Fibroblast of lung (primary cell): ENCODE measurements at places on chromosomes 16 and 17. TPM values are rescaled to one million over a fixed set of nuclear protein-coding genes. Genes with fewer than 3 reads are reported as not detected.

- peaks cover 9% of the 10 kb centered on the region for H3K36me3 ChIP-seq
- no peak for DNase-seq
- H3K27me3 ChIP-seq: no peaks in the 10 kb centered on the region
- no peak overlapping the region for H3K27ac ChIP-seq
Measured at GRCh38 chr16:2533912-2534311, 2.7 kb upstream of the CEMP1 start.

- H3K27me3 ChIP-seq: no peaks in the 10 kb centered on the region
- DNase-seq: no peak
- no peaks in the 10 kb centered on the region for H3K36me3 ChIP-seq
- no peak overlapping the region for H3K4me3 ChIP-seq
Measured at GRCh38 chr17:51029142-51029541, 91.5 kb downstream of the SPAG9 start.

Gene APOH
- not detected in 2 replicates for total RNA-seq

DNA sequence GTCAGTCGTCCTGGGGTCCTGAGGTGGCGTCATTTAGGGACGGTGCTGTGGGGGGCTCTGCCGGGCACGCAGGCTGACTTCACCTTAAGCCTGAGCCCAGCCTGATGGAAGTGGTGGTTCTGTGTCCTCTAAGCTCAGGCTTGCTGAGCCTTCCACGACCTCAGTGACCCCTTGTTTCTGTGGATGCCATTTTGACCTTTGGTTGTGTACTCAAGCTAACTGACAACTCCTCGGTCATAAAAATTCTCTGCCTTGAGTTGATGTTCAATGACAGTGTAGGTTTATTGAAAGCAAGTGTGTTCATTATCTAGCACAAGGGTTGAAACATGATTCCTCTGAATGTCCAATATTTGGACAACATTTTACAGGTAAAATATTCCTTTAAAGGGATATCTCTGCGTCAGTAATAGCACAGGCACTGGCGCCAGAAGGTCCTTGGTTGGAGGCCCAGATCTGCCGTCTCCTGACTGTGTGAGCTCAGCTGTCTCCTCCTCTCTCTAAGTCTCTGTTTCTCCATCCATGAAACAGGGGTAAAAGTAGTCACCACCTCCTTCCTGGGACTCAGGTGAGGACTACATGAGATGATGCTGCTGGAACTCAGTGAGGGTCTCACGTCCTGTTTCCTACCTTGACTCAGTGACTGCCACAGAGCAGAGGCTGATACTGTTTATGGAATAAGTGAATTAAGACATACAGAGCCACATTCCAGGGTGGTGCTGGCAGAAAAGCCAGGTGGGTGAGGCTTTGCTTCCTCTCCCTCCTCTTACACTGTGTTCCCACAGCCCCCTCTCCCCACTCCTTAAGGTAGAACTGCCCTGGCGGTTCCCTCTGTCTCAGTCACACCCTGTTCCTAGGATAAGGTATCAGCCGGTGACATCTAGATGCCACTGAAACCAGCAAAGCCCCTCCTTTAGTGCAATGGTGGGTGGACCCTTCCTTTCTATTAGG, 75.7 kb downstream of the IRF8 start:
- H3K4me3 ChIP-seq: no peak overlapping the region
- H3K36me3 ChIP-seq: no peaks in the 10 kb centered on the region
- H3K27ac ChIP-seq: no peak overlapping the region
- DNase-seq: no peak

GRCh38 chr17:41360296-41360995, 9.2 kb downstream of the KRT33B start:
- no peak for DNase-seq
- H3K4me3 ChIP-seq: no peak overlapping the region
- H3K36me3 ChIP-seq: no peaks in the 10 kb centered on the region

Gene SLC35G6
- total RNA-seq: not detected in 2 replicates

DNA sequence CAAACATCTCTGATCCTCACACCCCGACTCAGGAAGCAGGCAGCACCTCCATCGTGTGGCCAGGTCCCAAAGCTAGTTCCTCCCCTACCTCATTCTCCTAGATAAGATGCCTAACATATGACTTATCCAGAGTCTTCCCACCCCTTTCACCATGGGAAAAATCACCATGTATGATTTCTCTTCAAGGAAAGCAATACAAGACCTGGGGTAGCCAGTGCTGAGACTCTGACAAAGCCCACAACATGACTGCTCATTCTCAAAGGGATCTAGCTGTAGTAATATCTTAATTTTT, 45.1 kb downstream of the CMTM4 start:
- H3K27me3 ChIP-seq: no peaks in the 10 kb centered on the region
- H3K36me3 ChIP-seq: no peaks in the 10 kb centered on the region

- H3K27me3 ChIP-seq: no peaks in the 10 kb centered on the region
- no peaks in the 10 kb centered on the region for H3K36me3 ChIP-seq
- H3K4me3 ChIP-seq: no peak overlapping the region
Measured at GRCh38 chr16:78574571-78574970, 475.1 kb downstream of the WWOX start.

GRCh38 chr16:76777721-76778465, 413.1 kb upstream of the MON1B start:
- no peak overlapping the region for H3K27ac ChIP-seq
- H3K36me3 ChIP-seq: no peaks in the 10 kb centered on the region
- no peak for DNase-seq

DNA sequence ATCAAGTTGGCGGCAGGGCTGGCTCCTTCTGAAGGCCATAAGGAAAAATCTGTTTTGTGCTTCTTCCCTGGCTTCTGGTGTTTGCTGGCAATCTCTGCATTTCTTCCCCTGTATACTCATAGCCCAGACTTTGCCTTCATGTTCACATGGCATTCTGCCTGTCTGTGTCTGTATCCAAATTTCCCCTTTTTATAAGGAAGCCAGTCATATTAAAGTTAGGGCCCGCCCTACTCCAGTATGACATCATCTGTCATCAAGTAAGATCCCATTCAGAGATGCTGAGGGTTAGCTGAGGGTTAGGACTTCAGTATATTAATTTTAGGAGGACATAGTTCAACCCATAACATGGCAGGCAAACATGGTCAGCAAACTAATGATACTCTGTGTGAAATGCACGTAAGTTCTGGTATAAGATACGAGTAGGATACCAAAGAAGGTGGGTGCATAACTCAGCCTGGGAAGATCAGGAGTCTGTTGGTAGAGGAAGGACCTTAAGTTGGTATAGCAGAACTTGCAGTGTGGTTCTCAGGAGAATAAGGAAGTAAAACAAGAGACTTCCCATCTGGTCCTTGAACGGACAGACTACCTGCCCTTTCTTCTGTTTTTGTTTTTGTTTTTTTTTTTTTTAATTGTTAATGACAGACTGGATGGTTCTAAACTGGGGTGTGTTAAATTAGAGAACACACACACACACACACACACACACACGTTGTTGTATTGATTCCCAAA, 13.9 kb downstream of the MAP2K6 start:
- no peak overlapping the region for H3K4me3 ChIP-seq
- no peaks in the 10 kb centered on the region for H3K27me3 ChIP-seq
- H3K36me3 ChIP-seq: no peaks in the 10 kb centered on the region
- no peak overlapping the region for H3K27ac ChIP-seq
- no peak for DNase-seq
- no peaks in the 10 kb centered on the region for H3K4me1 ChIP-seq

- DNase-seq: peak; percentile 68
- no peak overlapping the region for H3K4me3 ChIP-seq
- no peaks in the 10 kb centered on the region for H3K27me3 ChIP-seq
- no peak overlapping the region for H3K27ac ChIP-seq
- H3K4me1 ChIP-seq: no peaks in the 10 kb centered on the region
Measured at GRCh38 chr16:23694644-23695373, 16.1 kb downstream of the PLK1 start.

DNA sequence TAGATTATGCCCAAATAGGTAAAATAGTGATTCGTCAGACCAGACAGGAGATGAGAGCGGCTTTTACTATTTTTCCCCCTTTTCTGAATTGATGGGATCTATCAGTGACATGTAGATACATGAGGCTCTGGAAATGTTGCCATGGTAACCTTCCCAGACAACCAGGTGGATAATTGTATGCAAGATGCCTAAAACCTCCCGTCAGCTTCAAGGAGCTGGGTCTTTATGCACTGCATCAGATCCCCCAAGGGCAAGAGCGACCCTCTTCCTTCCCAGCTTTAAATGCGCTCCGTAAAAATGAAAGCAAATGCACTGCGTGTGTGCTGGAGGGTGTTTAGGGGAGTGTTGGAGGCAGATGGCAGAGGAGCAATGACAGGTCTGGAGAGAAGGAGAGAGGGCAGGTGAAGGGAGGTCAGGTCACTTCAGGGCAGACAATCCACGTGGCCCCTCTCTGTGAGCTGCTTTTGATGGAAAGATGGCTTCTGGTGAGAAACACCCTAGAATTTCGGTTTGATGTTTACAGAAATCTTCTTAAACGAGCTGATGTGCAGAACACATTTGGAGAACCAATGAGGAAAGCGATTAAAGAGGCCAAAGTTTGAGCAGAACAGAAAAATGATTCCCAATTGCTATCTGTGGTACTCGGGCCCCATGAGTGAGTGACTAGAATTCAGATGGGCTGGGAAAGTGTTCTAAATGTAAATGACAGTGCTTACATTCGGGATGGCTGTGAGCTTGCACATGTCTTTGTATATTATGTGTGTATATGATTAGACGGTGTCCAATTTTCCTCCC, 461.7 kb upstream of the HSBP1 start:
- H3K4me1 ChIP-seq: no peaks in the 10 kb centered on the region
- H3K36me3 ChIP-seq: no peaks in the 10 kb centered on the region
- peak overlapping the region; percentile 50 for H3K4me3 ChIP-seq

Gene PLXDC1
- 4.1 and 6.3 TPM in 2 replicates for total RNA-seq

Gene DEXI
- total RNA-seq: 44.7 and 49.9 TPM in 2 replicates

- peaks cover 34% of the 10 kb centered on the region for H3K36me3 ChIP-seq
- H3K27me3 ChIP-seq: no peaks in the 10 kb centered on the region
- peak within 1 kb of the TSS; percentile 92 for H3K27ac ChIP-seq
- H3K4me3 ChIP-seq: peak within 1 kb of the TSS; percentile 59
- peaks cover 22% of the 10 kb centered on the region for H3K4me1 ChIP-seq
- DNase-seq: peak; percentile 95
Measured at GRCh38 chr16:89560378-89561141, at the start of gene RPL13. Gene RPL13, plus strand, starts transcription at chr16:89560682. Its CDS starts 278 bp downstream, at chr16:89560960.

Gene DGKE
- total RNA-seq: 4.4 and 6.4 TPM in 2 replicates

Gene SP6
- under 0.01 TPM in 1 of 2 replicates, not detected in the other for total RNA-seq

- no peaks in the 10 kb centered on the region for H3K36me3 ChIP-seq
- no peaks in the 10 kb centered on the region for H3K27me3 ChIP-seq
- H3K4me1 ChIP-seq: no peaks in the 10 kb centered on the region
Measured at GRCh38 chr17:67659028-67659427, 58.7 kb upstream of the NOL11 start.

Gene TNFRSF17
- total RNA-seq: not detected in 2 replicates

DNA sequence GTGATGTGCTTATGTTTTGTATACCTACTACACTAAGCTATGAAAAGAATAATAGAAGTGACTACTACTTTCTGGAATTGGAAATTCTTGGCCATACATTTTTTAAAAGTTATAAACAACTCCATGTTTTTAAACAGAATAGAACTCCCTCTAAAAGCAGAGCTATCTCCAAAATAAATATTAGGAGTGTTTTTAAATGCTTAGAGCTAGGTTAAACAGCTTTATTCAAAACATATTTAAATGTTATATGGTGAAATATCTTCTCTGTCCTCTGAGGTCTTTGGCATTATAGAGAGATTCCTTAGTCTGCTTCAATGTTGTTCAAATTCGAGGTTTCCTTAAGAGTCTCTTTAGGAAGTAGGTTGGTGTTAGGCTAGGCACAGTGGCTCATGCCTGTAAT, 22.9 kb upstream of the PSMC5 start:
- H3K36me3 ChIP-seq: peaks cover 17% of the 10 kb centered on the region
- DNase-seq: no peak
- no peak overlapping the region for H3K4me3 ChIP-seq
- no peaks in the 10 kb centered on the region for H3K27me3 ChIP-seq

GRCh38 chr17:74445158-74445557, 13.3 kb downstream of the GPRC5C start:
- DNase-seq: no peak
- no peak overlapping the region for H3K27ac ChIP-seq
- no peak overlapping the region for H3K4me3 ChIP-seq
- no peaks in the 10 kb centered on the region for H3K36me3 ChIP-seq

Gene FBXO39
- 0.51 and 0.66 TPM in 2 replicates for total RNA-seq

DNA sequence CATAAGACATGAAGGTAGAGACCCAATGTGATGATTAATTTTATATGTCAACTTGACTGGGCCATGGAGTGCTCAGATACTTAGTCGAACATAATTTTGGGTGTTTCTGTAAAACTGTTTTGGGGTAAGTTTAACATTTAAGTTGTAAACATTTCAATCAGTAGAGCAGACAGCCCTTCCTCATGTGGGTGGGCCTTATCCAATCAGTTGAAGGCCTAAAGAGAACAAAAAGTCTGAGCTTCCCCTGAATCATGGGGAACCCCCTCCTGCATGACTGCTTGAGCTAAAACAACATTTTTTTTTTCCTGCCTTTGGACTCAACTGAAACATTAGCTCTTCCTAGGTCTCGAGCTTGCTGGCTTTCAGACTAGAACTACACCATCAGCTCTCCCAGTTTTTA, 327.3 kb upstream of the SOX9 start:
- H3K27me3 ChIP-seq: no peaks in the 10 kb centered on the region
- H3K4me3 ChIP-seq: no peak overlapping the region
- peak; percentile 43 for DNase-seq
- no peaks in the 10 kb centered on the region for H3K36me3 ChIP-seq
- no peaks in the 10 kb centered on the region for H3K4me1 ChIP-seq

GRCh38 chr16:53131363-53132071, 76.7 kb downstream of the CHD9 start:
- H3K4me3 ChIP-seq: peak overlapping the region; percentile 75
- peaks cover 8% of the 10 kb centered on the region for H3K4me1 ChIP-seq
- H3K27me3 ChIP-seq: no peaks in the 10 kb centered on the region
- H3K36me3 ChIP-seq: no peaks in the 10 kb centered on the region
- H3K27ac ChIP-seq: peak overlapping the region; percentile 88
- peak; percentile 40 for DNase-seq

Gene BRCA1
- total RNA-seq: 5.1 and 9.9 TPM in 2 replicates

Gene CES3
- total RNA-seq: 0.77 and 1.3 TPM in 2 replicates
